Cortex of kidney (tissue), 1 donor: ENCODE measurements at places on chromosomes 4 and X.
A peak's percentile ranks its signal among the peaks of the same experiment; 100 is the strongest.

GRCh38 chrX:115895678-115896329, 274.7 kb upstream of the AGTR2 start:
- no peak for DNase-seq

GRCh38 chr4:80072744-80073472, at the start of gene ANTXR2:
ANTXR2 (minus strand) TSS chr4:80073229; CDS start chr4:80072560, 669 bp downstream.
- DNase-seq: peak; percentile 77

- DNase-seq: no peak
Observed at GRCh38 chrX:21691512-21692018, 33.4 kb upstream of the KLHL34 start.

DNA sequence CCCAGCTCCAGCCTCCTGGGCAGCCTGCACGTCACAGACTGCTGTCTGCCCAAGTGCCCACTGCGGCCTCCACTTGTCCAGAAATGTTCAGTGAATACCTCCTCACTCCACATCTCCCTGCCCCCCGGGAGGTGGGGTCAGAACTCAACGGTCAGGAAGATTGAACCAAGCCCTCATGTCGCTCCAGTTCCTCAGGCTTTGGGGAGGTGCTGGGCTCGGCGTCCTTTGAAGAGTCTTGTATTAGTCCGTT, 82.4 kb upstream of the LRPAP1 start:
- no peak for DNase-seq

DNA sequence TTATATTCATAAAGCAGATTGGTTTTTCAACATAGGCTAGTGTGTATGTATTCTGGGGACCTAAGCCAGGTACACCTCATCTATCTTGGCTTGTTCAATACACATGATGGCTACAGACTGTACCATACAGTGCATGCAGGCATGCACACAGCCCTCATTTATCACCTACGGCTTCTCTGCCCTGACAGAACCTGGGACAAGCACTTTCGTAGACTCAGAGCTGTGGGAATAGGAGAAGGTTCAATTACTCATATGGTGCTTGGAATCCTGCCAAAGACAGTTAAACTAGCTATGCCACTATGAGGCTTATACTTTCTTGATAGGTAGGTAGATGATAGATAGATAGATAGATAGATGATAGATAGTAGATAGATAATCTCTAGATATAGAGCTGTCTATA, 457.2 kb downstream of the GALNTL6 start:
- no peak for DNase-seq

DNA sequence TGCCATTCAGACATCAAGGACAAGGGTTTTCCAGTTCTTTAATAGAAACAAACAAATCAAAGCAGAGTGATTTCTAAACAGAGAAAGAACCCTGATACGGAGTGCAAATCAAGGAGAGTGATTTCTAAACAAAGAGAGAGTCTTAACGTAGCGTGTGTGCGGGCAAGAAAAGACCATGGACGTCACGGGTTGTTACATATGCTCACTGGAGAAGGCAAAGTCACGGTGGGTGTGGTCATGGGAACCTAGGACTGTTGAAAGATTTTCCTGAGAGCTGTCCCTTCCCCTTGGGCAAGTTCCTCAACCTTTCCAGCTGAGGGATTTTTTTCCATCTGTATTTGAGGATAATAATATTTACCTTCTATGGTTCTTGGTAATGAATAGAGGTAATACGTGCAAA, 95.0 kb upstream of the SLC34A2 start:
- no peak for DNase-seq

DNA sequence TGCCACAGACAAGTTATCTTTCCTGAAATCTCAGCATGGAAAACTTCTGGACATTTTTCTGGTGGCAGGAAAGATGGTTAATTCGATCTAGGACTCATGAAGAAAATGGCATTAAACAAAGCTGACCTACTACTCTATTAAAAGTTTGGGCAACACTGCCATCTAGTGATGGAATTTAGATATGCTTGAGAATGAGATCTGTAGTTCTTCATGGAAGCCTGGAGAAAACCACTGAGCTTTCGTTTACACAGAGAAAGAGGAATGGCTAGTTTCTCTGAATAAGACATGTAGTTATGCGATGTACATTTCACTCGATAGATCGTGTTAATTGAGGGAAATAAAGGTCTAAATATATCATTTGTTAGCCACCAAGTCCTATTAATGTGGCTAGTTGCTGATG, 51.7 kb upstream of the CHRDL1 start:
- DNase-seq: no peak

DNA sequence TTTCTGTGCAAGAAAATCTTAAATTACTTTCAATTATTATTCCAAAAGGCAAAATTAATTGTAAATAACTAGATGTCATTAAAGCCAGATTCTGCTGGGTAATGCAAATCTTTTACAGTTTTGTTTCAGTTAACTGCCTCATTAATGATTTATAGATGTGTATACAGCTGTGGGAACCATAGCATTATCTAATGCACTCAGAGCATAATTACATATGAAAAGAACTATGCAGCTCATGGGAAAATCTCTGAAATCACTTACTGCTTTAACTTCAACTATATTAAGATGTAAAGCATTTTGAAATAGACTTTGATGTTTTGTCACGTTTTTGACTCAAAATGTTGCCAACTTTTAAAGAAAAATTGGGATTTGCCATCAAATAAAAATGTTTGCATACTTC, 630.3 kb upstream of the KLHL4 start:
- DNase-seq: no peak

DNA sequence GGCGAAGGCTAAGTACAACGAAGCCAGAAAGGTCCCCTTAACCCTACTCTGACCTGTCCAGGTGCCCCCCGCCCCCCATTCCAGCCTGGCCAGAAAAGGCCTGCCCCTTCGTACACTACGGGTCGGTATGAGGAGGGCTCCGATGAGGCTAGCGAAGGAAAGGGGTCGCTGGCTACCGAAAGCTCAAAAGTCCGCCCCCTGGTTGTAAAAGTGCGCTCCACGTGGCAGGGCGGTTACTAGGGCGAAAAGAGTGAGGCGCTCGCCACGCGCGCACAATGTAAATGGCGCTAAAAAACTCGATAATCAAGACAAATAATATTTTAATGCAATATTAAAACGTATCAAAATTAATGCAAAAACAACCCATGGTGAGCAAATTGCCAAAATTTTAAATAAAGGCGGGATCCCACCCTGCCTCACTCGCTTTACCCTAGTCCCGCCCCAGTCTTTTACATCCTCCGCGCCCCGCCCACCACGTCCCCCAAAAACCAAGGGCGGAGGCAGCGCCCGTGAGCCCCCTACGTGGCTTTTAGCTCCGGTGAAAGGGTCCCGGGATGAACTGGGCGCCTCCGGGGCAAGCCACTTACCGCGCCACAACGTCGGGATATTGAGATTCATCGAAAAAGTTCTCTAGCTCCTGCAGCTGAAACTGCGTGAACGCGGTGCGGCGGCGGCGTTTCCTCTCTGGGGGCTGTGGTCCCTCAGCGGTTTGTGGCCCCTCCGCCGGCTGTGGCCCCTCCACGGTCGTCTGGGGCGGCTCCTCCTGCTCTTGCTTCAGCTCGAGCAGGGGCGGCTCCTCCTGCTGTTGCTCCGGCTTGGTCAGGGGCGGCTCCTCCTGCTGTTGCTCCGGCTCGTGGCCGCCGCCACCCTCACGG, 929 bp downstream of the ESX1 start:
- DNase-seq: no peak

- DNase-seq: no peak
Observed at GRCh38 chr4:164617426-164617825, 136.5 kb upstream of the SMIM31 start.

GRCh38 chrX:137166591-137166990, 132.8 kb upstream of the GPR101 start:
- no peak for DNase-seq

GRCh38 chr4:151604238-151604637, 156.6 kb downstream of the GATB start:
- DNase-seq: no peak

DNA sequence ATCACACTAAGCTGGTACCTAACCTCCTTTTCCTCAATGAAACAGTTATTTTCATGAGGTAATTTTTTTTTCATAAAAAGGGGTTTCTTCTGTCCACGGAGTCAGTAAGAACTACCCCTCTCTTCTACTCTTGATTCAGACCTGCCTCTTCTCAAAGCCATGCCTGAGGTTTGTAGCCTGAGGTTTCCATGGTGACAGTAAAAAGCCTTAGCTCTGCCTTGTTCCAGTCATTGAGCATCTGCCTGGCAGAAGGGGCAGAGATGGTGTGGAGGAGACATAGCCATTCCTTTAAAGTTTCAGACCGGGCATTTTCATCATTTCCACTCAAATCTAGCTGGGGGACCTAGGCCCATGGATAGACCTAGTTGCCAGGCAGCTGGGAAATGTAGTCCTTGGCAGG, 135.5 kb downstream of the REPS2 start:
- no peak for DNase-seq

DNA sequence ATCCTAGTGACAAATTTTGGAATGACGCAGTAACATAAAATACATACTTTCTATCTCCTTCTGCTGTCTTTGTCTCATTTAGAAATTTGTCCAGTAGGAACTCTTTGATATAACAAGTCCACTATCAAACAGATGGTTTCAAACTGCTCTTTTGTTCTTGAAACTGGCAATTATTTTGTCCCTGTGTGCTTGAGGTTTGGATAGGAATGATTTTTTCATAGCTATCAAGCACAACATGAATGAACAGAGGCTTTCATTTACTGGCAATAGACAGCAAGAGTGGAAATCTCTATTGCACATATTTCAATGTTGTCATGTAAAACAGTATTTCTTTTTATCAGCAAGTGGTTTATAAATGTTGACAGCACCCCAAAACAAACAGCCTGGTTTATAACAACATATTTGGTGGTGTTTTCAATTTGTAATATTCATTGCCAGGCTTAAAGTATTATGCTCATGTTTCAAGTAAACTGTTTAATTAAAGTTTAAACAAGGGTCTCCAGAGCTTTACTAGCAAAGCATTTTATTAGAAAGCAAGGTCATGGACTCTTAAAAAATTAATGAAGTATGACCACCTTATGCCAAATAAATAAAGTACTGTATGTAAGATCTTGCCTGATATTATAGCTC, 60.0 kb downstream of the TIGD2 start:
- DNase-seq: no peak

DNA sequence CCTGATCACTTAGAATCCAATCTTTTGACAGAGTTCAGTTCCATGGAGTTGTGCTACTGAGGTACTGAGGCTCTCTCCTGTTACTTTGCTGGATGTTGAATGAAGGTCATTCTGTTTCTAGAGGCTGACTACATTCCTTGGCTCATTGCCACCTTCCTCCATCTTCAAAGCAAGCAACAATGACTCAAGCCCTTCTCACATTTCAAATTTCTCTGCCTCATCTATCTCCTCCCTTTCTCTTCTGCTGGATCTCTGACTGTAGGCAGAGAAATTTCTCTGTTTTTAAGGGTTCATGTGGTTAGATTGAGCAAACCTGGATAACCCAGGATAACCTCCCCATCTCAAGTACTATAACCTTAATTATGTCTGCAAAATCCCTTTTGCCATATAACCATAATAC, 775.4 kb downstream of the STPG2 start:
- no peak for DNase-seq

- DNase-seq: no peak
Observed at GRCh38 chr4:158129694-158130093, 43.1 kb downstream of the GASK1B start.

DNA sequence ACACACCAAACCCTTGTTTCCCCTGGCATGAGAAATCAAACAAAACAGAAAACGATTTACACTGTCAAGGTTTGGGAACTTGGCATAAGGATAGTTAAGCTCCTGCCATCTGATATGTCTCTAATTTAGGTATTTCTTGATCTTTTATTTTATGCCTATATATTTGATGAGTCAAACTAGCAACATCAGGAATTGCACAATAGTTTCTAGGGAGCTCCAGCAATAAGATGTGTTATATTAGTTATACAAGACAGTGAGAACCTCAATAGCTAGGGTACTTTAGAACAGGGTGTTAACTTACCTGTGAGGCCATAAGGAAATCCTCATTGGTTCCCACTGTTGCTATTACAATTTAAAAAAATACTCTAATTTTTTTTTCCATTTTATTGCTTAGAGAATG, 474.2 kb downstream of the GBA3 start:
- DNase-seq: no peak

- DNase-seq: no peak
Observed at GRCh38 chr4:181140037-181140603, 1103.1 kb upstream of the TENM3 start.

- DNase-seq: no peak
Observed at GRCh38 chr4:8731364-8731763, 138.8 kb downstream of the CPZ start.

- DNase-seq: no peak
Observed at GRCh38 chrX:131955099-131955777, 67.9 kb upstream of the STK26 start.

DNA sequence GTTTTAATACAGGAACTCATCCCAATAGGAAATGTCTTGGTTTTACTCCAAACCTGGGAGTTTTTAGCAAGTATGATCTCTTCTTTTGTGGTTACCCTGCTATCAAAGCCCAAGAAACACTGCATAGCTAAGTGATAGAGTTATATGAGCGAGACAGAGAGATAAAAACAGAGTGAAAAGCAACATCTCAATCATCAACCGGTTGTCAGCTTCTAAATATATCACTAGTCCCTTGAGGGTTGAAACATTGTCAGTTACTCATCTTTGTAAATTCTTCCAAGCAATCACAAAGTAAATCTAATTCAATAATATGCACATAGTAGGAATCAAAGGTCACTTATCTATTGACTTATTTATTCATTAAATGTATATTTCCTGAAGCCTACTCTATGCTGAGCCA, 483.9 kb downstream of the IDS start:
- DNase-seq: no peak

GRCh38 chr4:155799116-155799793, 40.4 kb downstream of the GUCY1B1 start:
- no peak for DNase-seq

DNA sequence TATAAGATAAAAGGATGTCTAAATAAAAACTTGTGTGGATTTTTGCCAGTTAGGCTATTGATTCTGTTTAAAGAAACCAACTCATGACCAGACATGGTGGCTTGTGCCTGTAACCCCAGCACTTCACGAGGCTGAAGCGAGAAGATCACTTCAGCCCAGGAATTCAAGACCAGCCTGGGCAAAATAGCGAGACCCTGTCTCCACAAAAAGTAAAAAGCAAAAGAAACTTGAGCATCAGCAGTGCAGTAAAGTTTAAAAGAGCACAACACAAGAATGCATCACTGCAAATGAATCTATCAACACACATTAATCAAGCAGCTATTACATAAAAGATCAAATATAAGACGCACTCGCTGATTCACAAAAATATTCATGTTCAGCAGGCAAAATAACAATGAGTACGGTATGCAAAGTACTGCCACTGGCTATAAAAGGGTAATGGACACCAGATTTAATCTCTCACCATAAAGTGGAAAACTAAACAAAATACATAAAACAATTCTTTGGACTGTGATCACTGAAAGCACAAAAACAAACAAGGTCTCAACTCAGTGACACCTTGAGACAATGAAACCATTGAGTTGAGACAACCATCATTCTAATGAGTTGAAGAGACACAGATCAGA, 41.3 kb downstream of the LRBA start:
- DNase-seq: no peak

- DNase-seq: peak; percentile 41
Observed at GRCh38 chr4:84965553-84966381, 723 bp downstream of the WDFY3 start.

- DNase-seq: no peak
Observed at GRCh38 chr4:116531870-116532269, 553.5 kb downstream of the TRAM1L1 start.
